ENCODE measurements at places on chromosomes 6 and 20.

DNA sequence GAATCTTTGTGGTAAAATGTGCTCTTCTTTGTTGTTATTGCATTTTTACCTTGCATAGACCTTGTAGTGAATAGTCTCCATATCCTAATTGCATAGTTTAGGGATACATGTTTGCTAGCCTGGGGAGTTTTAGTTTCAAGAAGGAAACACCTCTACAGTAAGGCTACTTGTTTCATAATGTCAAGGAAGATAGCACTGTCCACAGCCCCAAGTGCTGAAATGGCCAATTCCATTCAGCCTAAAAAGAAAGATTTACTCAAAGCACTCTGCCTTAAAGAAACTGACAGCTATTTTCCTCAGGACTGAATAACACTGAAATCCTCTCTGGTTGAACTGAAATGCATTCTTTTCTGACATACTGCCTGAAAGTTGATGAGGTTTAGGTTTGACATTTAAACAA lies 2.6 kb downstream of the HCRTR2 start:
- no peak for DNase-seq

DNA sequence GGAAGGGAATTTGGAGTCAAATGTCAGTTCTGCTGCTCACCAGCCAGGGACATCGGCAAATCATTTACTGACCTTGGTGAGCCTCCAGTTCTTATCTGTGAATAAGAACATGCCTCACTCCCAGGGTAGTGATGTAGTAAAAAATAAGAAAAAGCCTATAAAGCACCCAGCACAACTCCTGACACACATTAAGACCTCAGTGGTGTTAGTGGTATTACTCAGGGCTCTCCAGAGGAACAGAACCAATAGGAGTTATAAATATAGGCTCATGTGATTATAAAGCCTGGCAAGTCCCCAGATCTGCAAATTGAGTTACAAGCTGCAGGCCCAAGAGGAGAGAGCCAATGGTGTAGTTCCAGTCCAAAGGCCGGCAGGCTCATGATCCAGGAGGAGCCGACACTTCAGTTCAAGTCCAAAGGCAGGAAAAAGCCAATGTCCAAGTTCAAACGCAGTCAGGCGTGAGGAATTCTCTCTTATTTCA lies 71.3 kb upstream of the EYA2 start:
- no peak for DNase-seq

DNA sequence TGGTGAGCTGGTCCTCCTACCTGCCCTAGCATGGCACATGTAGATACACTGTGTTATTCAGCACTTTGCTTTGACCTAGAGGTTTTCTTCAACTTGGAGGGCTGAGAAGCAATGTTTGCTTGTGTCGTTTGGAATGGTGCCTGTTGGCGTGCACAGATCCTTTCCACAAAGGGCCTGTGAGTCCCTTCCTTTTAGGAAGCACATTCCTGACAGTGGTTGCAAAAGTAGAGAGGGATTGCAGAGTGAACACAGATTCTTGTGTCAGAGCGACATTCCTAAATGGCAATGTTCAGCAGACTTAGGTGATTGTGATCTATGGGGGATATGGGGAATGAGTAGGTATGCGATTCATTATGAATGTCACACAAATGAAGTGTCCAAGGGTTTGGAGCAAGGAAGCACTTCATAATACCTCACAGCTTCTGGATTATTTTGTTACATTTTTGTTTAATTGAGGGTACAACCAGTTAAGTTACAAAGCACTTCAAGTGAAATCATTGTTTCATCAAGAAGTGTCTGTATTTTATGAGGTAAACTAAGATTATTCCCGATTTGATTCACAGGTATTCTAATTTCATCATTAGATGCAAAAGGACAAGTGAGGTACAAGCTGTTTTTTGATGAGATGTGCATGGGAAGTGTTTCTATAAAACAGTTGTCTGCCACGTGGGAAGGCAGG lies 713 bp upstream of the RNF144B start:
- DNase-seq, result no peak

GRCh38 chr20:2473516-2473915 lies 2.9 kb upstream of the SNRPB start:
- no peak for DNase-seq

DNA sequence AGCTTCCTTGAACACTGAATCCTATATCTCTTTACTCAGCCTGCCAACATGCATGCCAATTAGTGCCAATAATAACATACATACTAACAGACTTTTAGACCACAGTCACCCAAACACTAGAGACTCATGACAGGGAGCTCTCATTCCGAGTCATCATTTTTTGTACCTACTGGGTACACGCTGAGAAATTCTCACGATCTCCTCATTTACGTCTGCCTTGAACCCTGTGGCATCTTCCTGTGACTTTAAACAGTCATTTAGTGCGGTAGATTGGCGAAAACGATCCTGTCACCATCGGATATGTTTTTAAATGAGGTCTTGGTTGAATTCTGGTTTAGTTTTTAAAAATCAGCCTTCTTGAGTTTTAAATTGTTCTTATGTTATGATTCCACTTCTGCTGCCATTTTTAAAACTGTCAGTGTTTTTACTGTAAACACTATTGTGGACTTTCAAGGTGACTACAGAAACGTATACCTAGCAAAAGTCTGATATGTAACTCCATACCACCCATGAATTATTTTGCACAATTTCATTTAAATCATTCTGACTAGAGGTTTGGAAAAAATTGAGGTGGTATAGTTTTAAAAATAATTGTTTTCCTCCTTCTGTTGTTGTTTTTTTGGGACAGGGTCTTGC lies 275.4 kb downstream of the TSHZ2 start:
- no peak for DNase-seq

DNA sequence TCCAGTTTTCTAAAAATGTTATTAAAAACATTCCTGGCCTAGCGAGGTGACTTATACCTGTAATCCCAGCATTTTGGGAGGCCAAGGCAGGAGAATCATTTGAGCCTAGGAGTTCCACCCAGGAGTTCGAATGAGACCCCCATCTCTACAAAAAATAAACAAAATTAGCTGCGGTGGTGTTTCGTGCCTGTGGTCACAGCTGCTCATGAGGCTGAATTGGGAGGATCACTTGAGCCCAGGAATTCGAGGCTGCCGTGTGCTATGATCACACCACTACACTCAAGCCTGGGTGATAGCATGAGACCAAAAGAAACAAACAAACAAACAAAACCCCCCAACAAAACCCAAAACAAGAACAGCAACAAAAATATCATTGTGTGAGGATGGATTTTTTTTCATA lies 19.8 kb upstream of the POLR1H start:
- no peak for DNase-seq

DNA sequence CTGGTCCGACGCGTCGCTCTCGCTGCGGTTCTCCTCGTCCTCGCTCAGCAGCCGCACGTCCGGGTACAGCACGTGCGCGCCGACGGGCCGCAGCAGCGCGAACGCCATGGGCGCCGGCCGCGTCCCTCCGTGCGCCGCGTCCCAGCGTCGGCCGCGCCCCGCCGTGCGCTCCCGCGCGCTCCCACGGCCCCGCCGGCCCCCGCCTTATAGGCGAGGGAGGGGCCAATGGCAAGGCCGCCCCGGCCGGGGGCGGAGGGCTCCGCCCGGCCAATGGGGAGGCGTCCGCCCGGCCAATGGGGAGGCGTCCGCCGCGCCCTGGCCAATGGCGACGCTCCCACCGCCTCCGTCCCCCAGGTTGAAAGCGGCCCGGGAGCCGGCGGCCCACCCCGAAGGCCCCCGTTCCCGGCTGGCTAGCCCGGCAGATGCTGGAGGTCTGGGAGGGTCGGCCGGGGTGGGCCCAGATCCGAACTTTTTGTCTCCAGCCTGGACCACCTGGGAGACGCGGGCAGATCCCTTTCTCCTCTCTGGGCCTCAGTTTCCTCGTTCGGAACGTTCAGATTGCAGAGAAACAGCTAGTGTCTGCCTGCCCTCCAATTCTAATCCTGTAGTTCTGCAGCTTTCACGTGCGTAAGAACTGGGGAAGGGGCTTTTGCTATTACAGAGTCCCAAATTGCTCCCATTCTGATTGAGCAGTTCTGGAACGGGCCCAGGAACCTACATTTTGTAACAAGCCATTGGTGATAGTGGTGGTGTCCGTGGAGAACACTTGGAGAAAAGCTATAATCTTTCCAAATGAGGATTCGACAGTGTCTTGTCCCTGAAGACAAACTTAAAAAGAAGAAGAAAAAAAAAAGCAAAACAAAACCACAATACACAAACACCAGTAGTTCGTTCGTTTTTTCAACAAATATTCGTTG lies at the start of gene TCF15:
Gene TCF15, minus strand, starts transcription at position 180 of the 917 bp plus-strand sequence. Its CDS starts 72 bp downstream, at position 108.
- peak; percentile 100 for DNase-seq

DNA sequence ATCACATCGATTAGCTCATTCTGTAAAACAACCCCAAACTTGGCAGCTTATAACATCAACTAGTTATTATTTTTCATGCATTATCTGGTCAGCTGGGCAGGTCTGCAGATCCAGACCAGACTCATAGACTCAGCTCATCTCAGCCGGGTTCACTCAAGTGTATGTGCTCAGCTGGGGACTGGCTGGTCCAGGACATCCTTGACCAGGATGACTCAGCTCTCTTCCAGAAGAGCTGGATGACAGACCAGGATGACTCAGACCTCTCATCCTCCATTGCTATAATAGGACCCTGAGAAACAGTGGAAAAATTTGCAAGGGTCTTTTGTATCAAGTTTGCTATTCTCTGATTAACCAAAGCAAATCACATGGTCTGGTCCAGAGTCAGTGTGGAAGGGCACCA lies 312.5 kb upstream of the PLCB4 start:
- no peak for DNase-seq

Measured in D341Med (cell line).